Activated CD4-positive, alpha-beta memory T cell treated with anti-CD3 and anti-CD28 coated beads for 36 hours (primary cell): ENCODE measurements at places on chromosomes 1 and 21.

DNA sequence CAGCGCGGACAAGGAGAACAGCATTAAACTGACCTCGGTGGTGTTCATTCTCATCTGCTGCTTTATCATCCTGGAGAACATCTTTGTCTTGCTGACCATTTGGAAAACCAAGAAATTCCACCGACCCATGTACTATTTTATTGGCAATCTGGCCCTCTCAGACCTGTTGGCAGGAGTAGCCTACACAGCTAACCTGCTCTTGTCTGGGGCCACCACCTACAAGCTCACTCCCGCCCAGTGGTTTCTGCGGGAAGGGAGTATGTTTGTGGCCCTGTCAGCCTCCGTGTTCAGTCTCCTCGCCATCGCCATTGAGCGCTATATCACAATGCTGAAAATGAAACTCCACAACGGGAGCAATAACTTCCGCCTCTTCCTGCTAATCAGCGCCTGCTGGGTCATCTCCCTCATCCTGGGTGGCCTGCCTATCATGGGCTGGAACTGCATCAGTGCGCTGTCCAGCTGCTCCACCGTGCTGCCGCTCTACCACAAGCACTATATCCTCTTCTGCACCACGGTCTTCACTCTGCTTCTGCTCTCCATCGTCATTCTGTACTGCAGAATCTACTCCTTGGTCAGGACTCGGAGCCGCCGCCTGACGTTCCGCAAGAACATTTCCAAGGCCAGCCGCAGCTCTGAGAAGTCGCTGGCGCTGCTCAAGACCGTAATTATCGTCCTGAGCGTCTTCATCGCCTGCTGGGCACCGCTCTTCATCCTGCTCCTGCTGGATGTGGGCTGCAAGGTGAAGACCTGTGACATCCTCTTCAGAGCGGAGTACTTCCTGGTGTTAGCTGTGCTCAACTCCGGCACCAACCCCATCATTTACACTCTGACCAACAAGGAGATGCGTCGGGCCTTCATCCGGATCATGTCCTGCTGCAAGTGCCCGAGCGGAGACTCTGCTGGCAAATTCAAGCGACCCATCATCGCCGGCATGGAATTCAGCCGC is 2.5 kb downstream of the S1PR1 start:
- peak; percentile 84 for DNase-seq

GRCh38 chr1:57024855-57025254 is 59.0 kb upstream of the C8B start:
- no peak for DNase-seq

DNA sequence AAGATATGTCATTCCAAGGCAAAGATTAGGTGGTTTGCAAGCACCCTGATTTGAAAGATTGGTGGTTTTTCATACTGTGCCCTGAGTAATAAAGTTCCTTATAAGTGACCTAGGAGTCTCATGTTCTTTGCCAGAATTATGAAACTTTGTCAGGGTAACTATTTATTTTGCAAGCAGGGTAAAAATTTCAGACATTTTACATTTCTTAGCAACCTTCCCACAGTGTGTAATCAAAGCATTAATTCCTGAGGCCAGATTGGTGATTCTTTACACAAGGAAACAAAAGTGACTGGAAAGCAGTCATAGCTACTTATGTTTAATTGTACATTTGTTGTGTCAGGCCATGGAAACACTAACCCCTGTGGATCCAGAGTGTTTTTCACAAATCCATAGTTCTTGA is 998.0 kb upstream of the B3GALT2 start:
- no peak for DNase-seq

DNA sequence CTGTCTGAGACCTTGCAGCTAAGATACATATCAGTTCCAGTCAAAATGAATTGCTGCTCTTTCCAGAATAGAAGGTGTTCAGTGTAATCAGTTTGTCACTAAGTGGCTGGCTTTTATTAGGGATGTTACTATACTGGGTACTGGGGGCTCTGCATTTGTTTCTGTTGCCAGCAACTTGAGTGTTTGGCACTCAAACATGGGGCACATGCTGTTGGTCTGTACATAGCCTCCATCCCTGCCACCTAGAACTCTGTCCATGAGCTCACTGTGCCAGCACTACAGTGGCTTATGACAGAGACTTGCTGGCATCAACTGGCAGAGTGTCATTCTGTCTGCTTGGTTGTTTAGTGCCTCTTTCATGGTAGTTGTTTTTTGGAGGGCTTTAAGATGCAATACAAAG is 45.1 kb downstream of the RGSL1 start:
- DNase-seq: no peak
